ENCODE measurements at places on chromosomes 4 and X.

DNA sequence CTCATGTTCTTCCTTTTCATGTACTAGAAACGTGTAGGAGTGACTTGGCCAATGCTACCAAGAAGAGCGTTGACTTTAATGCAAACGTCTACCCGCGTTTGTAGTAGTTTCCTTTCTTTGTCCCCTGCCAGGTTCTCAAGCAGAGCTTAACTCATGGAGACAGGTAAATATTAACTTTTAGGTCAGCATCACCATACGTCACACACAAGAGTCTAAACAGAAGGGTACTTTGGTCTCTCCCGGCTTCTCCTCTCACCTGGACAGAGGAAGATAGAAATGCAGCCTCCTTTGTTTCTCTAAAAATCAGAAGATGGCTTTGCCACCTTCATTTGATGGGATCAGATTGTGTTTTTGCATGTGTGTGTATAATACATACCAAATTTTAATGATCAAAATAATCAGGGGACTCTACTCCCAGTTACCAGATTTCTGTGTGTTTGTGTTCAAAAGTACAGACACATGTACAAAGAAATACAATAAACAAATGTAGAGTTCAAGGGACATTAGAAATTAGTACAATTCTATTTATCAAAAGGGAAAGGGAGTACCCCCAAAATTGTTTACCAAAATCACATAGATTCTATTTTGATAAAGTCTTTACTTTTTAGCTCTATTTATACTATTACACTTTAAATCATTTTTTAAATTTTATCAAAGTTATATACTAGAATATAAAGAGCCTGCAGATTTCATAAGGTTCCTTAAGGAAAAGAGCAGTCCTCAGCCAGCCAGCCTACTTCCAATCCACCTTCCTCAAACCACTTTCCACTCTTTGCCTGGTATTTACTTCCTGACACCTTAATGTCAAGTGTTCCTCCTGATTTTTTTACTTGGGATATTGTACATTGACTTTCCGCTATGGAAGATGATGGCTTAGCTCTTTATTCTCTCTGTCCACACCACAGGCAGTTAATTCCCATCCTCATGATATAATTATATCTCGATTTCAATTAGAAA is 195.5 kb downstream of the RELL1 start:
- DNase-seq = no peak

DNA sequence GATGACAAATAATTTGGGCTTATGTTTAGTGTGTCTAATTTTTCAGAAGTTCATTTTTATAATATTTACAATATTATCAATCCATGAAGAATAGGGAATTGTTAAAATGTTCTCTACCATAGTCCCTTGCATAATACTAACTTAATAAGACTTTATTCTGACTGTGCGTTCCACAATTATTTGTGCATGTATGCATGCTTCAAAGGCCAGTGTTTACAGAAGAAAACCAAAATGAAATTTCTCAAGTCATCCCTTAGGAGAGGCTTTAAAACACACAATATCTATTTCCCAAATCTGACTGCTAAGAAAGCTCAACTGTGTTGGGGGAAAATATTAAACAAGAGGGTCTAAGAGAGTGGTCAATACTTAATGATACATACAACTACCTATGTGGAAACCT is 226.3 kb upstream of the ANKRD50 start:
- no peak for DNase-seq

- DNase-seq = no peak
Observed at GRCh38 chr4:138946306-138946705, 69.3 kb upstream of the NOCT start.

- no peak for DNase-seq
Observed at GRCh38 chrX:45845142-45845541, 644.5 kb upstream of the DIPK2B start.

- no peak for DNase-seq
Observed at GRCh38 chr4:76881375-76881774, 16.6 kb downstream of the SOWAHB start.

GRCh38 chr4:166019441-166020220 is 146.6 kb downstream of the TLL1 start:
- no peak for DNase-seq

GRCh38 chrX:12241026-12241425 is 102.8 kb downstream of the FRMPD4 start:
- no peak for DNase-seq

DNA sequence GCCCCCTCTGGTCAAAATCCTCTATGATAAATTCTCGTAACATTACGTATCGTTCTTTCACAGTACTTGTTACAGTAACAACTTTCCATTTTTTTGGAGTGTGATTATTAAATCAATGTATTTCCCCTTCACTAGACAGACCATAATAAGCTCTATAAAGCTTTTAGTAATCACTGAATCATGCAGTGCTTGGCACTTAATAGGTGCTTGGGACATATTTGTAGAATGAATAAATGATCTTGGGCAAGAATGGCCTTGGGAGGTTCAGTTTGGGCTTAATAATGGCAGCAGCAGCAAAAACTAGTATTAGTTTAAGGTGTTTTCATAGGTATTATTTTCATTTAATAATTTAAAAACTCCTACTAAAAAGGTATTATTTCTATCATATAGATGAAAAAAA is 33.4 kb upstream of the SFRP2 start:
- DNase-seq = no peak

DNA sequence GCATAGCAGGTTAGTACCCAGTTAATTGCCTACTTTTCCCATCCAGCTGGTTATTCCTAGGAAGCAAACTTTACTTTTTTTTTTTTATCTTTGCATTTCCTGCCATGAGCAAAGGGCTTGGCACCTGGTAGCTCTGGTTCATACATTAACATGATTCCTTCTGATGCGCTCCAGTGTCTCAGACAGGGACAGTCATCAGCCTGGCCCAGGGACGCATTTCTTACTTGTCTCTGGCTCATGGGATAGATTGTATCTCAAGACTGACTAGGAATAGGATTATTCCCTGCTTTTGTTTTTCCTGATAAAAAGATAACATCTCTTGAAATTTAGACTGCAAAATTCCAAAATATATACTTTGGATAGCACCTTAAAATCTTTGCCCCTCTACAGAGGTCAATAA is 571.5 kb upstream of the TENM3 start:
- no peak for DNase-seq

GRCh38 chr4:114577386-114577785 is 21.2 kb upstream of the UGT8 start:
- no peak for DNase-seq

- no peak for DNase-seq
Observed at GRCh38 chr4:74757136-74757535, 37.2 kb downstream of the BTC start.

DNA sequence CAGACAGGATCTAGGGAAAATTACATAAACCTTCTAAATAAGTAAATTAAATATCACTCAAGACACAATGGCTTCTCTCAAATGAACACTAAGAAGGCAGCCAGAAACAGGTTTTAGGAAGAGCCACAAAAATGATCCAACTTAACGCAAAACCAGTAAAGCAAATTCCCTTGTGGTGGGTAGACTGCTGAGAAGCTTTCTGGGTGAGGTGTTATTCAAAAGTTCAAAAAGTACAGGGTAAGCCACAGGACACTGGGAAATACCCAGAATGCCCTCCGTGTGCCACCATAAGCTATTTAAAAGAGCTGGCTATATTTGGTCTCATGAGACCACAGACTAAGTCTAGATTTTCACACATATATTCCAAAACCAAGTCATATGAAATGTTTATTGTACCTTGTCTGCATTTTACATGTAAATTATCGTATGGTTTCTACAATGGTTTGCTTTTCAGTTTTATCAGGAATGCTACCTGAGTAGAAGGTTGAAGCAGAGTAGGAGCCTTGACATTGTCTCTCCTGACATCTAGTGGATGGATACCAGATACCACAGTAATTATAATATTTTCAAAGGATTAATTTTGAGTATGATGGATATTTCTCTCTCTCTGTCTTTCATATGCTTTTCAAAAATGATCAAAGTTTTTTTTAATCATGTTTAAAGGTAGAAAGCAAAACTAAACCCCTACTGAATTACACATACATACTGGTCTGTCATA is 109.3 kb upstream of the KLHL13 start:
- no peak for DNase-seq

DNA sequence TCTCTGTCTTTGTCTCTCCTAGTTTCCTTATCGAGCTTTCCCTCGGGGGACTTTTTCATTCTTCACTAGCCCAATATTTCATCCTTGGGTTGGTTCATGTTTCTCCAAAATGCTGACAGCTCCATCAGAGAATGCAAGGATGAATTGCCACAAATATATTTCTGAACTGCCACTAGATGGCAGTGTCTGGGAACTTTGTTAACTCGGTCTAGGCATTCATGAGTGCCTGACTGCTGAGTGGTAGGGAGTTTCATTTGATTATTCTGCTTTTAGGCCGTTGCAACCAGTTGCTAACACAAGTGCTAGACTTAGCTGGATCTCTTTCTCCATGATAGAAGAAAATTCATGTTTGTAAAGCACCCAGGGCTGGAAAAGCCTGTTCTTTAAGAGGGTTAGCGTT is 73.5 kb upstream of the RAP2C start:
- DNase-seq = peak; percentile 83

DNA sequence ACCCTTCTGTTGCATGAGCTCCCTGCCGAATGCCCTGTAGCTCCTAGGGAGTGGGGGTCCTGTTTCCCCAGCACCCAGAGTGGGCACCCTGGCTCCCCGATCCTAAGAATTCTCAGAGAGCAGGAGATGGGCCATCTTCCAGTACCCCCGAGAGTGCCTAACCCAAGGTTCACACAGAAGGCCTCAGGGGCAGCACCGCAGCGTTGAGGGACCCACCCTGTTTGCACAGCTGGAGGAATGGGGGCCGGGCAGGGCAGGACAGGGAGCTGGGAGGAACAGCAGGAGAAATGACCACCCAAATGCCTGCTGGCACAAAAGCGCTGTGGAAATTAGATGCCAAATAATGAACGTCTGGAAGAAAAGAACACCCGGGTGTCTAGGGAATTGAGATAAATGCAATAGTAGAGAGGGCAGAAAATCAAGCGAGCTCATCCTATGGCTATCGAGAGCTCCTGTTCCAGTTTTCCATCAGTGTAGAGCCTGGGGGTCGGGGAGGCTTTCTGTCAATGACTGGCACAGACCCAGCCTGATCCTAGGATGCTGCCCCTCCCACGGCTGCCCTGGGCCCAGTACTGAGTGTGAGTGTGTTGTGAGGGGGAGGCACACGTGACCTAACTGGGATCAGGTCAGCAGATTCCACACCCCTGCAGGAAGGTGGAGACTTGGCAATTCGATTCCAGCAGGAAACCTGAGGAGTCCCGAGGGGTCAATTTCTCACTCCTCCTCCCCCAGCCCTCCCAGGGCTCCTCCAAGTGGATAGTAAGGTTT is 25.7 kb downstream of the SEPTIN6 start:
- peak; percentile 75 for DNase-seq

GRCh38 chrX:9493936-9494335 is 29.1 kb downstream of the TBL1X start:
- no peak for DNase-seq

GRCh38 chrX:48736303-48736702 is 25.2 kb upstream of the GLOD5 start:
- DNase-seq = no peak

DNA sequence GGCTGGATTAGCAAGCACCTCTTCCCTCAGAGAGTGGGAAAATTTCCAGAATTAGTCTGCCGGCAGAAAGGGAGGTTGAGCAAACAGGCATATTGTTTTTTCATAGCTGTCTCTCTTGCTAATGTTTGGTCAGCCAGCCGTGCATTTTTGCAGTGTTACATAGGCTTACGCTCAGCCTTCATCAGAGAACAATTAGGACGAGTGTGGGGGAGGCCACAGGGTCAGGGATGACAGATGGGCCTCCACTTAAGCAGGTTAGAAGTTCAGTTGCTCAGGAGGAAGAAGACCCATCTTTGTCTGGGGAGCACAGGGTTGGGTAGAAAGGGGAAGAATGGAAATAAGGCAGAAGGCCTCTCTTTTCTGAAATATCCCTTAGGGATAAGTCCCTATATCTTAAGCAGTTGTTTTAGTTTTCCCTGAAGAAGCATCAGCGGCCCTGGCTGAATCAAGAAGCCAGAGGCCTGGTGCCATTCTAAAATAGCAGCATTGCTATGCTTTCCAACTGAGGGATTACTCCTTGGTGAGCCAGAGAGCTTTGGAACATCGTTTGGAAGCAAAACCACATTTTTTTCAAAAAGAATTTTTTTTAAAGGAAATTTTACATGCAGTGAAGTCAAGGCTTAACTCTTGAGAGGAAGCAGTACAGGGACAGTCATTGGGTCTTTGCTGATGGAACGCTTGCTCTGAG is 118.8 kb downstream of the SMIM20 start:
- DNase-seq = peak; percentile 98

DNA sequence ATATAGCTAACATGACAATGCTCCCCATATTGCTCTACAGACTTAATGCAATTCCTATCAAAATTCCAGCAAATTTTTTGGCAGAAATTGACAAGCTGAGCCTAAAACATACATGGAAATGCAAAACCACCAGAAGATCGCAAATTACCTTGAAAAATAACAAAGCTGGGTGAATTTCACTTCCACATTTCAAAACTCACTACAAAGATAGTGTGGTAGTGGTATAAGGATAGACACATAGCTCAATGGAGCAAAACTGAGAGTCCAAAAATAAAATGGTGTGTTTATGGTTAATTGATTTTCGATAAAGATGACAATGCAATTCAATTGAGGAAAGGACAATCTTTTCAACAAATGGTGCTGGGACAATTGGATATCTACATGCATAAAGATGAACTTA is 65.8 kb downstream of the SLC9A7 start:
- DNase-seq = no peak

DNA sequence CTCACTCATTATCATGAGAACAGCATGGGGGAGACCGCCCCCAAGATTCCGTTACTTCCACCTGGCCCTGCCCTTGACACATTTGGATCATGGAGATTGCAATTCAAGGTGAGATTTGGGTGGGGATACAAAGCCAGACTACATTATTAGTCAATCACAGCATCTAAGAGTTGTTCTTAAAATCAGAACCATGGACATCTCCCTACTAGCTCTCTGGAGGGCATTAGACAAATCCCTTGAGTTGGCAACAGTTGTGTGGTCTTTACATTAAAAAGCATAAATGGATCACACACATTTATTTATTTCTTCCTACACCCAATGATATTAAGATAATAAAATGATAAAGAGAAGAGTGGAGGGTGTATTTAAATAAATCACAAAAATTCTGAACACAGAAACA is 262.8 kb upstream of the VCX start:
- DNase-seq = no peak

DNA sequence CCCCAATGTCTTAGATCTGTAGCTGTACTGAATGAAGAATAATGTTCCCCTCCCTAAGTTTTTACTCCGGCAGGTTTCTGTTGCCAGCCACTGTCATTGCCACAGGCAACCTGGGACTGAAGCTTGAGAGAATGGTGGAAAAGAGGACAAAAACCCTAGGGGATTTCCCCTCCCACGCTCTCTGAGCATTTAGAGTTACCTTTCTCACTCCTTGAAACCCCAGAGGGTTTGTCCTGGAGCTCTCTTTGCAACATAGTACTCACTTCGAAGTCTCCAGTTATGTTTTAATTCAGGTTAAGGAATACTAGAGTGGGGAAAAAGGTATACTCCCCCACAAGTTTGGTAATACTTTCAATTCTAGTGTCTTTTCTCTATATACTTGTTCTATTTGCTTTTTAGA is 31.5 kb downstream of the F8 start:
- no peak for DNase-seq

Data from muscle of leg (tissue), 16 donors.